Endodermal cell (in vitro differentiated cells): ENCODE measurements at places on chromosomes 11 and 22. TPM values are rescaled to one million over a fixed set of nuclear protein-coding genes. Genes with fewer than 3 reads are reported as not detected.

KRTAP5-8 gene
- total RNA-seq = not detected in 2 replicates

MRGPRX4 gene
- not detected in 2 replicates for total RNA-seq

TNNT3 gene
- not detected in 3 replicates for total RNA-seq

TBX10 gene
- not detected in 3 replicates for total RNA-seq

DEUP1 gene
- 0.29 to 0.35 TPM in 2 of 3 replicates, not detected in the other for total RNA-seq

IL10RA gene
- total RNA-seq = 0.46 to 0.63 TPM in 2 of 3 replicates, not detected in the other

- peak; percentile 86 for DNase-seq
- no peak overlapping the region for H3K27ac ChIP-seq
- H3K4me3 ChIP-seq = peak overlapping the region; percentile 89
- H3K36me3 ChIP-seq = peaks cover 4% of the 10 kb centered on the region
Observed at GRCh38 chr11:117874253-117874909, 2.1 kb downstream of the FXYD6 start.

GRCh38 chr11:87298155-87298554, 260.4 kb downstream of the TMEM135 start:
- H3K36me3 ChIP-seq = peaks cover 15% of the 10 kb centered on the region
- H3K4me3 ChIP-seq = no peak overlapping the region
- H3K4me1 ChIP-seq = no peaks in the 10 kb centered on the region
- H3K27me3 ChIP-seq = no peaks in the 10 kb centered on the region
